Mucosa of descending colon (tissue), 3 donors: ENCODE measurements at places on chromosomes 6 and 20.

GRCh38 chr20:10789386-10789785 is 115.6 kb upstream of the JAG1 start:
- no peak for DNase-seq

- DNase-seq = no peak
Observed at GRCh38 chr20:58706150-58706892, 13.7 kb downstream of the NPEPL1 start.

DNA sequence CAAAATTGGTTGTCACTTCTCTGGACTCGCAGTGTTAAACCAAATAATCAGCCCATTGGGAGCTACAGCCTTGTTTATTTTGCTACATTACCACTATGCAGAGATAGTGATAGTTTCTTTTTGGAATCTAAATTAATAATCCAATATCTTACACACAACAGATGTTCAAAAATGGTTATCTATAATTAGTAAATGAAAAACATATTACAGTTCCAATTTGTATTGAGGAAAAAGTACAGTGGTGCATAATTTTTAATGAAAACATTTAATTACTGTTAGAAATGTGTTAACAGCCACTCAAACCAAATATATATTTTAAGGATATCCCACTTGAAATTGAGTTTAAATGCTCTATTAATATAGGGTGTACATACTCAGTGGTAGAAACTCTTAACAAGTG is 327.3 kb upstream of the MARCKS start:
- no peak for DNase-seq

GRCh38 chr6:89239338-89239737 is 22.2 kb upstream of the GABRR1 start:
- DNase-seq = no peak

DNA sequence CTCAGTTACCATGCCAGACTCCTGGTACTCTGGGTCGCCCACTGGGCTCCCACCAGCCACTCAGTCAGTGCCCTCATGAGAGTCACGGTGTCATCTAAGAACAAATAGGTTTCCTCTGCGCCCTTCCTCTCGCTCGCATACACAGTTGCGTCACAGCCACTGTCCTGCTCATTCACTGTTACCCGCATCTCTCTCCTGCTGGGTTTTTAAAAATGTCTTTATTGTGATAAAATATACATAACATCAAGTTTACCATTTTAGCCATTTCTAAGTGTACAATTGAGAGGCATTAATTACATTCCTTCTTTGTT is 4.0 kb downstream of the TEAD3 start:
- DNase-seq = no peak

DNA sequence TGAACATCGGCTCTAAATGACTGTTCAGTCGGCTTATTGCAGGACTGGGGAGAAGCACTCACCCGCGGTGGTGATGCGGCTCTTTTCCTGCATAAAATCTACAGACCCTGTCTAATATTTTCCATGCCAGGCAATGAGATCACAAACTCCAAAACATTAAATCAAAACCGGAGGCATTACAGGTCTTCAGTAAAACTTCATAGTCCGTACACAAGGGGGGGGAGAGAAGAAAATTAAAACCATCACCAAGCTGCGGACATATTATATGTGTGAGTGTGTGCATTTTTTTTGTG is 6.3 kb upstream of the PAX1 start:
- no peak for DNase-seq

DNA sequence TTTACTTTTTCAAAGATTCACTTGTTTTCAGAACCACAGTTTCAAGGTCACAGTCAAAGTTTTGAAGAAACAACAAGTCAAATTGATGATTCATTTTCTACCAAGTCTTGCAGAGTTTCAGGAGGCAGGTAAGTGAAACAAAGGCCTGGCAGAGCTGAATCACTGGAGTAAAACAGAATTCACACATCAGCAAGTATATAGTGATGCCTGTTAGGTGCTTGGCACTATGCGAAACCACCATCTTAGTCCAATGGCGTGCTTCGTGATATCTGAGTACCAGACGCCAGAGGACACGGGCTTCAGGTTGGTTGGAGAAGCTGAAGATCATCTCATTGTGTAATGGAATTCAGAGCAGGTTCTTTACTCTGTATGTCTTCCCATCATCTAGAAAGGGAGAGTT is 75.9 kb downstream of the RTN4IP1 start:
- no peak for DNase-seq
